ENCODE measurements at places on chromosomes 13 and 19.

DNA sequence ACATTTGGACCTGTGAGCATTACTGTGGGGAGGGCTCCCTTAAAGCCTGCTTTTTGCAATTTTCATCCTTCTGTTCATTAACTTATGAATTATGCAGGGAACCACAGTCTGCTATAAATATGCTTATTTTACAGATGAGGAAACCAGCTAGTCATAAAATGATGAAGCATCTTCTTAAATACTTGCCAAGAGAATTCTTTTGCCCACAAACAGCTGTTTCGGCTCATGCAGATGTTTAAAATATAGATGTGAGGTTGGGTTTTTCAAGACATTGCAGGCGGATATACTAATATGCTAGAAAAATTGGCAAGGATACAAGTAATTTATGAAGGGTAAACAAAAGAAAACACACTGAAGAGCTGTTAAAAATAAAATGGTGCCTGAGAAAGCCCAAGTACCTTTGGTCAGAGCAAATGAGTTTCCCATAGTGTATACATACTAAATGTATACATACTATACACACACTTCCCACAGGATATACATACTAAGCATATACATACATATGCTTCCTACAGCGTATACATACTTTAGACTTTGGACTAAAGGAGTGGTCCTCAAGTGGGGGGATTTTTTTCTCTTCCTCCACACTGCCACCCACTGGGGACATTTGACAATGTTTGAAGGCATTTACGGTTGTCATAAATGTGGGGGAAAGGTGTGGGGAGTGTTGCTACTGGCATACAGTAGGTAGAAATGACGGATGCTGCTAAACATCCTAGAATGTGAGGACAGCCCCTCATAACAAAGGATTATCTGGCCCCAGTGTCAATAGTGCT, 164.9 kb upstream of the CSNK1A1L start:
- DNase-seq = no peak

DNA sequence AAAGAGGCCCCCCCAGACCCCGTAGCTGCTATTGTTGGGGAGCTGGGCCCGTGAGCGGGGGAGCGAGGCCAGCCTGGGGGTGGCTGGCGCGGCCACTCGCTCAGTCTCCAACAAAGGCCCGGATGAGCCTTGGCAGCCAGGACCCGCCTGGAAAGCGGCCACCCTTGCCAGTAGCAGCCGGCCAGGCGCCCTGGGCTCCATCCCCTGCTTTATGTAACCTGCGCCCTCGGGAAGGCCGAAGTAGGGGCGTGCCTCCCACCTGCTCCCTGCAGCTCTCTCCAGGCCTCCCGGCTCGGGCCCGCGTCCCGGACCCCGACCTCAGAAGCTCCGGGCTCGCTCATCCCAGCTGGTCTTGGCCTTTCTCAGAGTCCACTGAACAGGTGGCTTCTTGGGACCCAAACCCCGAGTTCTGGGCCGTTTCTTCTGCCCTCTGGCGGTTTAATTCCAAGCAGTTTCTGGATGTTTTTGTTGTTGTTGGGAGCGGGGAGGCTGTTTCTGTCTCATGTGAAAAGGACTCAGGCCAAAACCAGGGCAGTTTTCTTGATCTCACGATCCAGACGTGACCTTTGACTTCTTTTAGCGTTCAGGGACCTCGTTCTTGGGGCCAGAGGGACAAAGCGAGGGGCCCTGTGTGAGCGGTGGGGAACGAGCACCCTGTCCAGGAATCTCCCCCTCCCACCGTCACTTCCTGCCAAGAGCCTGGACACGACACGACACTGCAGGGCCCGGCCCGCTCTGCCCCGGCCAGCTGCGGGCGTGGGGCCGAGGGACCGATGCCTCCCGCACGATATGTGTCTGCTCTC, 1.2 kb downstream of the CDC34 start:
- DNase-seq = no peak

- DNase-seq = no peak
Observed at GRCh38 chr19:2372076-2372612, 12.1 kb downstream of the TMPRSS9 start.

GRCh38 chr13:106407338-106407737, 128.1 kb downstream of the EFNB2 start:
- no peak for DNase-seq

GRCh38 chr13:65868099-65868498, 1362.0 kb downstream of the PCDH9 start:
- DNase-seq = no peak

DNA sequence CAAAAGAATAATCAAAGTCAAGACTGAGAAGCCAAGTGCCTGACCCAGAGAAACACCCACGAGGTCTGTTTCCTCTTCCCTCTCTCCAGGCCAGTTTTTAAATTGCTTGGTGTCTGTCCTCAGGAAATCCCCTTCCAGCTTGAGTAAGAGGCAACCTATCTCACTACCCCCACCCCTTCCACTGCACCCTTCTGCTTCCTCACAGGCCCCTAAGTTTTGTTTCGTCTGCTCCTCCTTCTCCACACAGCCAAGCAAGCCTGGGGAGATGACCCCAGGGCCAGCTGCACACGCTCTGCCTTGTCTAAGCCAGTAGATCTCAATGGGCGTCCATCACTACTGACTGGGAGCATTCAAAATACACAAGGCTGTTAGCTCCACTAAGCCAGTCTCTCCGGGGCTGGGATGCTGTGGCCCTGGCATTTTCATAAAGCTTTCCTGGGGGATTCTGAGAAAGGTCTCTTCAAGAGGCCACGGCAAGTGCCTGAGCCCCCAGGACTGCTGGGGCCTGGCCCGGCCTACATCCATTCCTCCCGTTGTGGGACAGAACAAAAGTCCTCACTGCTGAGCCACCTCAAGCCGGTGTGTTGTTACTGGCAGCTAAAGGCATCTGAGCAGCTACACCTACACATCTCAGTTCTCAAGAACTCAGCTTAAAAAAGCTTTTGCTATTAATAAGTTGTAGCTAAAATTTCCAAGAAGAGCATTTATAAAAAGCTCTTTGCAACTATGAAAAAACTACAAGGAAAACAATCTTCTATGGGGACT, 14.9 kb upstream of the IL4I1 start:
- DNase-seq = no peak

DNA sequence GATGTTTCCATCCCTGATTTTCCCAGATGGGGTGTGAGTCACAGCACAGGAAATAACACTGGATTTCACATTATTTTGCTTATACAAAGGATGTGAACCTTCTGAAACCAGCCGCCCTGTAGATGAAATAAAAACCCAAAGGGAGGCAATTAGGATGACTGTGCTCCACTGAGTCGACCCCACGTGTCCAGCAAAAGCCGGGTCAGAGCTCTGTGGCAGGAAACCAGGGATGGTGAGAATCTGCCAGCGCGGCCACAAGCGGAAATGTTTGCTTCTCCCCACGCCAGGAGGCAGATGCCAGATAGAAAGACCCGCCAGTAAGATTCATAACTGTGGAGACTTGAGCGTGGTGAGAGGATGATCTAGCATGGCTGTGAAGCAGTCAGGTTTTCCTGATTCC, 764.4 kb downstream of the LIG4 start:
- DNase-seq = no peak

- no peak for DNase-seq
Observed at GRCh38 chr13:47076500-47076899, 179.6 kb upstream of the HTR2A start.

DNA sequence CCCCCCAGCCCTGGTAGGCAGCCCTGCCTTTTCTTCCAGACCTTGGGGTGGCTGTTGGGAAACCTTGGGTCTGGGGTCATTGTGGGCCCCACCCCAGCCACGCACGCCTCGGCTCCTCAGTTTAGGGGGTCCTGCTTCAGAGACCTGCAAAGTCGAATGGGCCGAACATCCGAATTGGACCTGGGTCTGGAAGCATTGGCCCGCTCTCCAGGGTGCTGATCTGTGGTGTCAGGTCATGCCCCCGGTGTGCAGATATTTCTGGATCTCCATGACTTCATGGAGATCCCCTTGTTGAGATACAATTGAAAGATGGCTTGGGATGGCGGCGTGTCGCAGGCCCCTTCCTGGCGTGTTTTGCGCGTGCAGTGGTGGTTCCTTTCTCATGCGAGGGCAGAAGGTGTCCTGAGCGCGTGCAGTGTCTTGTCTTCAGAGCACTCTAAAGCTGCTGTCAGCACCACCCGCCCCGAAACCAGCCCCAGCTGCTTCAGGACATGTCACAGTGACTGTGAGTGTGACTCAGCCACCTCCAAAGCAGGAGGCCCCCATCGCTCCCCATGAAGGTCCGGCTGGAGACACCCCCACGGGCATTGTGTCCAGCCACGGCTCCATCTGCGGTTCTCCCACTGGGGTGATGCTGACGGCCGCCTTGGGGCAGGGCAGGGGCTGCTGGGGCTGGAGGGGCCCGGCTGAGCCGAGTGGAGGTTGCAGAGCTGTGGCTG, 112.7 kb downstream of the KDM4B start:
- no peak for DNase-seq

- no peak for DNase-seq
Observed at GRCh38 chr13:36552334-36552733, 120.0 kb downstream of the CCNA1 start.

DNA sequence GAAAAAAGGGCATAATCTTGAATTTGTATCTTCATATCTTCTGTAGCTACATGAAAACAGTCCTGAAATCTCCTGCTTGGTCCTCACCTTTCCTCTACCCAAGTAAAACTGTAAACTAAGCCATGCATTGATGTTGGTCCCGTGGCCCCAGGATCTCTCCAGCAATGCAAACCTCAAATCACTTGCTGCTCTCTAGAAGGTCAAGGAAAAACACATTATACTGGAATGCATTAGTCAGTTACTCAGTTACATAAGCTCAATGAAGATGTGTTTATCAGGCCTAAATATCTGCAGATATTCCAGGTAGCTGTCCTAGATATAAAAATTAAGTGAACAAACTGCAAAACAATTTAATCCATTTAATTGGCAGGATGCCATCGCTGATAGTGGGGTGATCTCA, 261.8 kb downstream of the ABCC4 start:
- no peak for DNase-seq

DNA sequence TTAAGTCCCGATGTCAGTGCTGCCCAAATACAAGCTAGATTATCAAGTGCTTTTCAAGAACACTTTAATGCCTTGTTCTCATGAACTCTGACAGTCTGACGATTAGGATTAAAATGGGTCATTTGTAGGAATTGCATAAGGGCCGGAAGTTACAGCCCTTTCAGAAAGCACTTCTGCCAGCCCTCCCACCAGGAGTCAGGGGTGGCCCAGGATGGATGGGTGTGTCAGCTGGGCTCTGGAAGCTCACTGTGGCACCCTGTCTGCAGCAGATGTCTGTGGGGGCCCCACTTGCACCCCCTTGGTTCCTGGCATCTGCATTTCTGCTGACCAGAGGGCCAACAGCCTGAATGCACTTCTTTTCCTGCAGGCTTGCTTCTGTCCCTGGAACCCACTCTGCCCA, 712.7 kb downstream of the UQCRFS1 start:
- no peak for DNase-seq

All from stimulated activated CD8-positive, alpha-beta memory T cell treated with anti-CD3 and anti-CD28 coated beads, Interleukin-15, amount 100 ng/mL, for 24 hours (primary cell).